Head of caudate nucleus (tissue), 42 donors: ENCODE measurements at places on chromosomes 12 and 14.

DNA sequence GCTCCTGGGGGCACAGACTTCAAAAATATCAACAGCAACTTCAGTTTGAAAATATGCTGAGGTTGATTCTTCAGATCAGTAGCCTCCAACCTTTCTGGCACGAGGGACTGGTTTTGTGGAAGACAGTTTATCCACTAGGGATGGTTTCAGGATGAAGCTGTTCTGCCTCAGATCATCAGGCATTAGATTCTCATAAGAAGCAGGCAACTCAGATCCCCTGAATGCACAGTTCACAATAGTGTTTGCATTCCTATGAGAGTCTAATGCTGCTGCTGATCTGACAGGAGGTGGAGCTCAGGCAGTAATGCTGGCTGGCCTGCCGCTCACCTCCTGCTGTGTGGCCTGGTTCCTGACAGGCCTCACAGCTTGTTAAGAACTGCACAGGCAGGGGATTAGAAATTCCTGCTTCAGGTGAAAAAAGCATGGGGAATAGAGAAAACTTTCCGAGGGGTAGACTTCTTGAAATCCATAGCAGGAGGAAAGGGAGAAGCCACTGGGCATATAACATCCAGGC lies 12.8 kb downstream of the EPYC start:
- no peak for DNase-seq

DNA sequence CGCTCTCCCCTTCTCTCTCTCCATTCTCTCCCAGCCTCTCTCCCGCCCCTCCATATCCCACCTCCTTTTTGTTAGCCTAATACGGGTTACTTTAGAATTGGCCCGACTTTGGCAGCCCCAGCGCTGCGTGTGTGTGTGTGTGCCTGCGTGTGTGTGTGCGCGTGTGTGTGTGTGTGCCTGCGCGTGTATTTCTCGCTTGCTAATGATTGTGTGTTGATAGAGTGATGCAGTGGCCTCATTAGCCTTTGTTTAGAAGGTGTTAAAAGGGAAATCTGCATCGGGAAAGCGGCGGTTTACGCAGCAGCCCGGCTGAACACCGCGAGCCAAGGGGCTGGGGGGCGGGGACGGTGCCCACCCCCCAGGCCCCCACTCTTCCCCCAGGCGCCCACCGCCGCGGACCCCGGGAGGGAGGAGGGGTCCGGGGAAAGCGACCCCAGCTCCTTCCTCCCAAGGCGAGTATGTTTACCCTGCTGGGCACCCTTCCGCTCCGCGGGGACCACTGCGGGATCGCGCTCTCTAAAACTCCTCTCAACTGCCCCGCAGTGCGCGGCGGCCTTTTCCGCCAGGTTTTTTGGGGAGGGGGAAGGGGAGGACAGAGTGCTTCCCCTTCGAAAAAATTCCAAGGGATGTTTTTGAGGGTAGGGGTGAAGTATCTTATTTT lies 6.8 kb upstream of the LHX5 start:
- DNase-seq, result no peak

GRCh38 chr12:44389896-44390295 lies 486.2 kb downstream of the NELL2 start:
- no peak for DNase-seq

DNA sequence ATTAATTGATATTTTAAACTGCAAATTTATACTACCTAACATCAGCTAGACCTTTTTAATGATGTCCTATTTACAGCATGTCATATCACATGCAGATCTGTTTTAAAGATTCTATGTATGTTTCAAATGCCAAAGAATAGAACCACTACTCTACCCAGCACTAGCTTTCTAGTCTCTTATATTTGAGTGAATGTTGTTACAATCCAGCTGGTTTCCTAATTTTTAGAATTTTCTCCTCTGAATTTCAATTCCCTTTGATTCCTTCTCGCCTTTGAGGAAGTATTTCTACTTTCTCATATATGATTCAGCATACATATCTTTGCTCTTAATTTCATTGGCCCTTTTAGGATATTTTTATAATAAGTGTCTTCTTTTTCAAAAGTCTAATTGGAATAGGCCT lies 841.9 kb downstream of the TMTC2 start:
- DNase-seq, result no peak

- DNase-seq, result no peak
Observed at GRCh38 chr14:99323603-99324185, 51.7 kb upstream of the BCL11B start.

DNA sequence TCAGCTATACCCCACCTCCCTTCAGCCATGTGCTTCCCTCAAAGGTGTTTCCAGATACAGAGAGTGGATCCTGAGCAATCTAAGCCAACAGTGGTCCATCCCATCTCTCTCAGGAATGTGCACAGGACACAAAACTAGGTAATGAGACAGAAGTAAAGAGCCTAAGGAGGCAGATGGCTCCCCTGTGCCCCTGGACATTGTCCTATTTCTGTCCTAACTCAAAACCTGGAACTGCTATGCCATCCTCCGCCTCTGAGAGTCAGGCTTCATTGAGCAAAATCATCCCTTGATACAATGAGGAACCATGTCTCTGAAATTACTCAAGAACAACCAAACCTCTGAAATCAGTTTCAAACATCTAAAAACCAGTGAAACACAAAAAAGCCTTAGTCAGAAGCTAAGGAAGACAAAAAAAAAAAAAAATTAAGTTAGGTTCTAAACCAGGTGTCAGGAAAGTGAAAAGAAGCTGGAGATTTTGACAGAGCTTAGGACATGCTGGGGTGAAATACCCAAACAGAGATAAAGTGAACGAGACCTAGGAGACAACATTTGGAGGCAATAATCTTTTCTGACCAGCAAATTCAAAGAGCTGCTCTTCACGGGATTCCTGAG lies 200.3 kb upstream of the PLEKHG7 start:
- no peak for DNase-seq

GRCh38 chr12:6613776-6614512 lies 6.8 kb upstream of the CHD4 start:
- DNase-seq, result peak; percentile 96

DNA sequence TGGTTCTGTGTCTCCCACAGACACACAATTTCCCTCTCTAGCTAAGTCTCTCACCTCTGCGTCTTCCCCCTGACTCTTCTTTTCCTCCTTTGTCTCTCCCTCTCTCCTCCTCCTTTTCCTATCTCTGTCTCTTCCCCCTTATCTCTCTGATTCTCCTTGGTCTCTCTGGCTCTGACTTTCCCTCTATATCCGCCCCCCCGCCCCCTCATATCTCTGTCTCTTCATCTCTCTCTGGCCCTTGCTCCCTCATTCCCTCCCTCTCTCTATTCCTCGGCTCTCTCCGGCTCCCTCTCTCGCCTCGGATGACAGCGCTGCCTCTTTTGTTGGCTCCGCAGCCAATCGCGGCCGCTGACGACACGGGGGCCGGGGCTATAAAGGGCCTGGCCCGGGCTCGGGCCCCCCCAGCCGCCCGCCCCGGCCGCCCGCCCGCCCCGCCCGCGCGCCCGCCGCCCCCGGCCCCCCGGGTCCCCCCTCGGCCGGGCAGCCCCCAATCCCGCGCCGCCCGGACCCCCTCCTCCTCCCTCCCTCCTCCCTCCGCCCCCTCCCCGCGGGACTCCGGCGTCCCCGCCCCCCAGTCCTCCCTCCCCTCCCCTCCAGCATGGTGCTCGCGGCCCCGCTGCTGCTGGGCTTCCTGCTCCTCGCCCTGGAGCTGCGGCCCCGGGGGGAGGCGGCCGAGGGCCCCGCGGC lies at the start of gene GDF11:
TSS of gene GDF11 (plus strand) at position 404 of the 687 bp plus-strand sequence. CDS start at position 599, 195 bp downstream.
- DNase-seq, result peak; percentile 84

DNA sequence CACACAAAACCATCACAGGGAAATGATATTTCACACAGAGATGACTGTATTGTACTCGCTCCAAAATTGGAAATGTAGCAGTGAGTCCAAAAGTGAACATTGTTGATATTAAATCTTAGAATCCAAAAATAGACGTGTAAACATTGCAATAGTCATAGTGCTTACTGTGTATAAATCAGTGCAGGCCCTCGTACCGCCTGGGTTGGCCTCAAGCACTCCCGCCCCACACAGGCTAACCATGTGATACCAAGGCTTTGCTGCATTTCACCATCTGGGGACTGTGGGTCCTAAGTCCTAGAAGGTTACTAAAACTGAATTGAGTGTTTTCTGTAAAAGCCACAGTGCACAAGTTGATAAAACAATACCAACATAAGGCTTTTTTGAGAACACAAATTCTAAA lies 107.3 kb downstream of the PPP2R5E start:
- no peak for DNase-seq

GRCh38 chr12:92124689-92125029 lies 21.0 kb downstream of the BTG1 start:
- DNase-seq, result no peak

DNA sequence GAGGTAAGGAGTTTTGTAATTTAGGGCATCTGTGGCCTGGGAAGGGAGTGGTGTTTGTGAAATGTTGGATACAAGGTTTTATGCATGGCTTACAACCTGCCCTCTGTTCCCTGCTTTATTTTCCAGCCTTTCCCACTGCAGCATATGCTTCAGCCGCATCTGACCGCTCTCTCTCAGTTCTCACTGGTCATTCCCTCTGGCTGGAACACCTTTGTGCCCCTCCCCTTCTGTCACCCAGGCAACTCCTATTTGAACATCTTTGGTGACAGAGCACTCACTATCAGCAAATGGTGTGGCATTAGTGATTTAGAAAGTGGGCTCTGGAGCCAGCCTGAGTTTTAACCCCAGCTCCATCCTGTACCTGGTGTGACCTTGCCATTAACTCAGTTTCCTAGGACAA lies 47.5 kb upstream of the SMCO2 start:
- DNase-seq, result no peak

DNA sequence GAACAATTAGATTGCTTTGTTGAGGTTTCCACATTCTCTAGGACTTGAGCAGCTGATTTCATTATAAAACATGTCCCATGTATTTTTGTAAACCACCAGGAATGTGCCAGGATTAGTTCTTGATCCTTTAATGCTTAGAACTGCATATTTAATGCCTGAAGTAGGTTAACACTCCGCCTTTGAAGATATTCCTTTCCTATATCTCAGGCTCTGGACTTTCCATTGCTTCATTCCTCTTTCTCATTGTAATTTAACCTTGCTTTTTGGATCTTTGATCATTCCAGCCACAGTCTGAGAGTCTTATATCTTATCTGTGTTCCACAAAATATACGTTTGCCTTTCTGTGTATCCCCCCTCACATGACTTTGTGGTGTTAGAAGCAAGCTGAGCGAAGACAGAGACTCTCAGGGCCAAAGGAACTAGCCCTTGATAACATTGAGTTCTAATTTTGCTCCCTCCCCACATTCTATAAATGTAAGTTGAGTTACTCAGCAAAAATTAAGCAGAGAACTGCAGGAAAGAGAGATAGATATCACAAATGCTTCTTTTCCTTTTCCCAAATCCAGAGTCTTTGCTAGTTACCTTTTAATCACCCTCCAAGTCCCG lies 2.4 kb upstream of the CLEC1B start:
- no peak for DNase-seq

- DNase-seq, result peak; percentile 59
Observed at GRCh38 chr14:101128478-101129321, 225.2 kb upstream of the RTL1 start.

GRCh38 chr12:57166971-57167371 lies 19.6 kb upstream of the LRP1-AS start:
- DNase-seq, result no peak

- DNase-seq, result no peak
Observed at GRCh38 chr12:3122841-3123678, 45.9 kb downstream of the TSPAN9 start.

DNA sequence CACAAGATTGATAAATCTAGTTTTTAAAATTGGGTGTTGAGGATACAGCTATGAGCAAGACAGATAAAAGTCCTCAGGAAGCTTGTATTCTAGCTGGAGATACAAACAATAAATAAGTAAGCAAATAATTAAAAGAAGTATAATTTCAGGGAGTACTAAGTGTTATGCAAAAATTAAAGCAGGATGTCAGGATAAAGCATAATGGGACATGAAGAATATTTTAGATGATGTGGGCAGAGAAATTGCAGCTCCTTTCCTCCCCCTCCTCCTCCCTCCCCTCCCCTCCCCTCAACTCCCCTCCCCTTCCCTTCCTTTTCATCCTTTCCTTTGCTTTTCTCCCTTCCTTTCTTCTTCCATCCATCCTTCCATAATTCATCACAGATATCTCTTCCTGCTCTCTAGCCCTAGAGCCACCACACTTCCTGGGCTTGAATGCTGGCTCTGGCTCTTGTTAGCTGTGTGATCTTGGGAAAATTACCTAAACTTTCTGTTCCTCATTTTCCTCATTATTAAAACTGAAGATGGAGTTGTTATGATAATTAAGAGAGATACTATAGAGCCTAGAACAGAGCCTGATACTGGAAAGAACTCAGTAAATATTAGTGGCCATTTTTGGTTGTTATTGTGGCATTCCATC lies 323.9 kb downstream of the AACS start:
- no peak for DNase-seq

GRCh38 chr12:30925607-30926242 lies 823 bp upstream of the TSPAN11 start:
- DNase-seq, result no peak

- peak; percentile 14 for DNase-seq
Observed at GRCh38 chr12:110134691-110135411, 10.7 kb downstream of the IFT81 start.

DNA sequence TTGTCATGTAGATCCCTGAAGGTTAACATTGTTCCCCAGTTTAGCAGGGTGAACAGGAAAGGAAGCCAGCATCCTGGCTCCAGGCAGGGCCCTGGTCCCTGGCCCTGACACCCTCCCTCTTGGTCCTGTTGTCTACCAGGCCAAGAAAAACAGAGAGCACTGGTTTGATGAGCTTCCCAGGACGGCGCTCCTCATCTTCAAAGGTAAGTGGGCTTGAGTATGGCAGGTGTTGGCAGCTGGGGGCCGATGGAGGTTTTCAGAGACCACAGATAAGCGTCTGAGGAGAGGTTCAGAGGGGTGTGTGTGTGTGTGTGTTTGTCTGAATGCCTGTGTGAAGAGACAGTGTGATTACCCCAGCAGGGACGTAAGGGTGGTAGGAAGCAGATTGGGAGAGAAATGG lies 56.3 kb downstream of the SLC8B1 start:
- DNase-seq, result no peak

GRCh38 chr12:49357103-49357678 lies 10.1 kb upstream of the SPATS2 start:
- no peak for DNase-seq

GRCh38 chr14:26217778-26218177 lies 380.1 kb downstream of the NOVA1 start:
- DNase-seq, result no peak

GRCh38 chr12:2347844-2348481 lies 295.2 kb downstream of the CACNA1C start:
- DNase-seq, result no peak
